CD4-positive, alpha-beta T cell treated with Interferon gamma for 1 hour (primary cell): ENCODE measurements at places on chromosomes 5 and 9.
A peak's percentile ranks its signal among the peaks of the same experiment; 100 is the strongest.

GRCh38 chr5:116076496-116076895 lies 8.3 kb upstream of the COMMD10 start:
- DNase-seq, result peak; percentile 10

GRCh38 chr9:13090628-13091027 lies 188.9 kb downstream of the MPDZ start:
- no peak for DNase-seq

GRCh38 chr5:171846323-171846722 lies 60.7 kb downstream of the SMIM23 start:
- no peak for DNase-seq

GRCh38 chr5:136655468-136655867 lies 290.1 kb upstream of the TRPC7 start:
- DNase-seq, result no peak

GRCh38 chr5:84301535-84301934 lies 83.1 kb downstream of the EDIL3 start:
- no peak for DNase-seq

GRCh38 chr5:152077-152476 lies 39.2 kb upstream of the LRRC14B start:
- DNase-seq, result no peak

DNA sequence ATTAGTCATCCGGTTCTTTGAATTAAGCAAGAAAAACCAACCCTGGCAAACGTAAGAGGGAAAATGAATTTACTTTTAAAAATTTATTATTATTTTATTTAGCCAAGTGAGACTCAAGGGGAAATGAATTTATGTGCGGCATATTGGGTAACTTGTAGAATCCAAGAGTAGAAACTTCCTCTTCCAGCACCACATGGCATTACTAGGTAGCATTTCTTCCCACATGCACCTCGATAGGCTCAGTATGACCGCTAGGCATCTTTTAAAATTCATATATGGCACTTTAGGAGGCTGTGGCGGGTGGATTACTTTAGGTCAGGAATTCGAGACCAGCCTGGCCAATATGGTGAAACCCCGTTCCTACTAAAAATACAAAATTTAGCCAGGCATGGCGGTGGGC lies 17.6 kb upstream of the MYO10 start:
- no peak for DNase-seq

DNA sequence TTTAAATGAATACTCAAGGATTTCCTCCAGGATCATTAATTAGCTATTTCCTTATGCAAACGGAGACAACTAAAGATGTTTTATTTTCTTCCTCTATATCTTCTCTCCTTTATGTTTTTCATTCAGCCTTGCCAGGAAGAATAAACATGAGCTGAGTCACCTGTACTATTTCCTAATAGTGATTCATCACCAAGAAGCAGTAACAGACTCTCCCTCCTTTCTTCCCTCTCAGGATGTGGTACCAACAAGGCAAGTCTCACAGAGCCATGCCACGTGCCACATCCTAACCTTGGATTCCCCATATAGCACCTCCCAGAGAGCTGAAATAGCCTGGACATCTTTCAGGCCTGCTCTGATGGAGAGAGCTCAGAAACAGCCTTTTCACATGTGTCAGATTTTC lies 758.6 kb upstream of the DMAC1 start:
- DNase-seq, result no peak

GRCh38 chr5:4523038-4523437 lies 617.1 kb upstream of the ADAMTS16 start:
- DNase-seq, result no peak

GRCh38 chr5:83866181-83866580 lies 145.5 kb upstream of the HAPLN1 start:
- DNase-seq, result no peak
